ENCODE measurements at places on chromosomes 5 and 9.

- no peak for DNase-seq
These were observed 539.5 kb downstream of the EBF1 start for GRCh38 chr5:158560170-158560569.

DNA sequence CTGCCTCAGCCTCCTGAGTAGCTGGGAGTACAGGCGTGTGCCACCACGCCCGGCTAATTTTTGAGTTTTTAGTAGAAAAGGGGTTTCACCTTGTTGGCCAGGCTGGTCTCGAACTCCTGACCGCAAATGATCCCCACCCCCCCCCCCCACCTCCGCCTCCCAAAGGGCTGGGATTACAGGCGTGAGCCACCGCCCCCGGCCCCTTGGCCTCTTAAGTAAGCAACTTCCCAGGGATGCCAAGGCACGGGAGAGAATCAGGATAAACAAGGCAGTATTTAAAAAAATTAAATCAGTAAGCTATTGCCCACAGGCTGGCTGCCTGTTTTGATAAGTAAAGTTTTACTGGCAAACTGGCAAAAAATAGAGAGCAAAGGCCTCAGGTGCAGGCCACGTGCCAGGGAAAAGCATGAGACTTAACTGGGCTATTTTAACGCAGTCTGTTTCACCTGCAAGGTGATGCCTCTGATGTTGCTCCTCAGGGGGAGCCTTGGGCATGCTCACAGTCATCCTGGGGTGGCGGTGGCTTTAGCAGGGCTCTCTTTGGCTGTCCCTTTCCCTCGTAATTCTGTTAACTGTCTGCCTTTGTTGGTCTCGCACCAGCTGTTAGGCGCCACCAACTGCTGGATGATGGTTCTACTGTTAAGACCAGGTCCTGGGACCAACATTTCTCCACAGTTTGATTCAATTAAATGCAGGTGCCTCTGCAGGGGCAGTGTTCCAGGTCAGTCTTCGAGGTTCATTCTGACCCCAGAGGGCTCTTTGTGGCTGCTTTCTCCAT lies 19.4 kb upstream of the RNF130 start:
- DNase-seq: peak; percentile 20

DNA sequence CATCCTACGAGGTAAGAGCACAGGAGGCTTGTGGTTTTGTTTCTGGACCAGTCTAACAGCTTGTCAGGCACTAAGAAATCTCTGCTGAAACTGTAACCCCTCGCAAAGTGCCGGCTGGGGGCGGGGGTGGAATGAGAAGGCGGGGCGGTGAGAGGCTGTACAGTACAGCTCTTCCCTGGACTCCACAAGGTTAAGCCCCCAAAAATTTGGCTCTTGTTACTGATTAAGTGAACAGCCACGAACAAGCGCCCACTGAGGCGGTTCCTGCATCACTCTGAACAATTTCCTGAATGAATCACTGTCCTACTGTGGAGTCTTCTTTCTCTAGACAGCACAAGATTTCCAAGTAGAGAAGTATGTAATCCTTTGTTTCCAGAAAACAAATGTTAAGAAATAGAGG lies 6.8 kb downstream of the FBP2 start:
- DNase-seq: no peak

GRCh38 chr5:132283423-132284043 lies 10.7 kb upstream of the SLC22A4 start:
- DNase-seq: no peak

GRCh38 chr9:129900263-129901027 lies 65.2 kb downstream of the USP20 start:
- no peak for DNase-seq

GRCh38 chr5:75623846-75624245 lies 12.6 kb downstream of the ANKDD1B start:
- DNase-seq: no peak

DNA sequence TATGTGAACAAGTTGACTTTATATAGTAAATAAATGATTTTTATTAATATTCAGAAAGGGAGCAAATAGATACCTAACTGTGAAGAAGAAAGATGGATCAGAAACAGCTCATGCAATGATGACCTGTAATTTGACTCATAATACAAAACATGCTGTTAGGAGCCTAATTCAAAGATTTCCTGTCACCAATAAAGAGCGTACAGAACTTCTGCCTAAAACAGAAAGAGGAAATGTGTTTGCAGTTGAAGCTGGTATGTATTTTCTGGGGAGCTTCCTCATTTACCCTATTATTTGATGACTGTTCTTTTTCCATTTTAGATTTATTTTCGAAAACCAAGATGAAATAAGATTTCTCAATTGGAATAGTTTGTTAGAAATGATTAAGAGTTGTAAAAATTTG lies 11.4 kb downstream of the YTHDC2 start:
- DNase-seq: no peak

DNA sequence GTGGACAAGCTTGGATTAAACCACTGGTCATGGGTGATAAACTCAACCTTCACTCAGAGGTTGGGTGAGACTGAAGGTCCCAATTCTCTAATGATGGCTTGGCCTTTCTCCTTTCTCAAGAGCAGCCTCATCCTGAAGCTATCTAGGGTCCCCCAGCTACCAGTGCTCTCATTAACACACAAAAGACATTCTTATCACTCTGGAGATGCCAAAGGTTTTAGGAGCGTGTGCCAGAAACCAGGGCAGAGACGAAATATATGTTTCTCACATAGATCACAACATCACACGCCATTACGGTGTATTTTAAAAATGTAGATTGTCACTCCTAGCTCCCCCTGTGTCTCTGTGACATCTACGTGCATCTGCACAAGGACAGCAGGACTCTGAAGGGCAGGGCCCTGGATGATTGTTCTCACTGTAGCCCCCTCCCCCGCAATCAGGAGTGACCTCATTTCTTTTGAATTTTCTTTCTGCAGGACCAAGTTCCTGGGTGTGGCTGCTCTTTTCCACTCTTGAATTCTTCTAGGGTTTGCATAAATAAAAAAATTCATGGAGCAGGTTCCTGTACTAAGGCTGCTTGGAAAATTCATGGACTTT lies 311.3 kb downstream of the GADD45G start:
- no peak for DNase-seq

DNA sequence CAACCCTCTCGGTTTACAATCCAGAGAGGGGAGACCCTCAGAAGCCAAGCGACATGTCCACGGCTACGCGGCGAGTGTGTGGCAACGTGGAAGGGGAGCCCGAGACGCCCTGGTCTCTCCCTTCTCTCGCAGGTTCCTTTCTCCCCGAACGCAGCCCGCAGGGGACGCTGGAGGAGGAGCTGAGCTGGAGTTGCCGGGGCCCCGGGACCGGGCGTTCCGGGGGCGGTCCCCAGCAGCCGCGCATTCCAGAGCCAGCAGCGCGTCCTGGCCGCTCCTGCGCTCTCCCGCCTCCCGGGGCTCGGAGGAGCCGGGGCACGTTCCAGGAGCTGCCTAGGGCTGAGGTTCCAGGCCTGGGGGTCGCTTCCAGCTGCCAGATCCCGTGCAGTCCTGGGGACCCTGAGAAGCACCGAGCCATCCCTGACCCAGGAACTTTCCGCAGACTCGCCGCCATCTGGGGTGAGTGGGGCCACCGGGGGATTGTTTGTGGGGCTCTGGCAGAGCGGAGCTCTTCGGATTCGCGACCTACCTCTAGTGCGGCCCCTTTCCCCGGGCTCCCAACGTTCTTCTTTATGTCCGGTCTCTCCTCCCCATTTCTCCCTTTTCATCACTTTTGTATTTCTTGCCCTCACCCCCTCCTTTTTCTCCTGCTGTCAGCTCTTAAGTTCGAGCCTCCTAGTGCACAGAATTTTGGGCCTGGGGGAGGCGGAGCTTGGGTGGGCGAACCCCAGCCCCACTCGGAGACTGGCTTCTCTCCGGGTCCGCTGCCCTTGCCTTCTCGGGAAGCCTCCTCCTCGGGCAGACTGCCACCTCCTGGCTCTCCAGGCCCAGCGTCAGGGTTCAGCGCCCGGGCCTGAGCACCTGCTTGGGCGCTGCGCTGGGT lies at the start of gene SMIM3:
TSS of gene SMIM3 (plus strand) at position 241 of the 880 bp plus-strand sequence. CDS start 16,684 bp downstream, outside the sequence.
- DNase-seq: peak; percentile 36

DNA sequence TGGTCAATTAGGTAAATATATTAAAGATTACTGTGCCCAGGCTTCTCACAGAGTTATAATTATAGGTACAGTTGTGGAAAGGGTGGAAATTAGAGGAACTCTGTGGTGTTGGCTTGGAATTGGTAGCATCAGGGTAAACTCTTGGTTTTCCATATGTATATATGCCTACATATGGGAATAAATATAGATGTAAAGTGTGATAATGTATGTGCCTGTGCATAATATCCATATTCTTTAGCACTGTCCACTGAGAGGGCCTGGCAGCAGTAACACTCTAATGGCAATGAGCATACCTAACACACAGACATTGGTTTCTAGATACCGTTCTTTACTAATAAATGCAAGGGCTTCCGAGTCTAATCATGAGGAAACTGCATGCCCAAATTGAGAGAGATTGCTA lies 4.0 kb upstream of the PTPDC1 start:
- DNase-seq: no peak

All from NCI-H2227 treated with DMSO at 0.1 percent for 48 hours (cell line).